SK-N-MC (cell line): ENCODE measurements at places on chromosomes 2 and 18.

DNA sequence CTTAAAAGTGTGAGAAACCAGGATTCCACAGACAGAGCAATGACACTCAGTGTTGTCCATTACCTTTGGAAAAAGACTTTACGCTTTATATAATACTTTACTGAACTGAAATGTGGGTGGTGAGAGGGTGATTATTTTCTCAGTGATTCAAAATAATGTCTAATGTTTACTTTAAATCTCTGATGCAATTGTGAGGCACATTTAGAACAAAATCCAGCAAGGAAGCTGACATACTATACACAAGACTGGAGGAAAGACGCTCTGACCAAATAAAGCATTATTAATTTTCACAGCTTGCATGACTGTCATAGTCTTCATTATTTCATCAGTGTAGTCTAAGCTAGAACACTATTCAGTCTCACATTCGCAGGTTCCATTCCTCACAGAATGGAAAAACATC, 34.1 kb upstream of the STAT1 start:
- no peak for DNase-seq

DNA sequence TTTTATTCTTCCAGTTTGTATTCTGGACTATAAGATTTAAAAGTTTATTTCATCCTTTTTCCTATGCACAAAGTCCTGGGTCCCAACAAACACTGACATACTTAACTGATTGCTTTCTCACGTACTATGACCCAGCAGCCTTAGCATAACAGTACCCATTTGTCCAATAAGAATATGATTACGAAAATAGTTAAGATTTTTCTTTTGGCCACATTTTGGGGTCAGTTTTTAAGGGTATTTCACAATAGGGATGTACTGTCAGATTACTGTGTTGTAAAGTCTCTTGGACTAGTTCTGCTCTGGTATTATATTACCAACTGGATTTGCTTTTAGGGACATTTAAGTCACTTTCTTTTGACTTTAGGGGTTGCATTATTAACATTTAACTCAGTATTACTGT, 46.1 kb downstream of the TTC39C start:
- no peak for DNase-seq

DNA sequence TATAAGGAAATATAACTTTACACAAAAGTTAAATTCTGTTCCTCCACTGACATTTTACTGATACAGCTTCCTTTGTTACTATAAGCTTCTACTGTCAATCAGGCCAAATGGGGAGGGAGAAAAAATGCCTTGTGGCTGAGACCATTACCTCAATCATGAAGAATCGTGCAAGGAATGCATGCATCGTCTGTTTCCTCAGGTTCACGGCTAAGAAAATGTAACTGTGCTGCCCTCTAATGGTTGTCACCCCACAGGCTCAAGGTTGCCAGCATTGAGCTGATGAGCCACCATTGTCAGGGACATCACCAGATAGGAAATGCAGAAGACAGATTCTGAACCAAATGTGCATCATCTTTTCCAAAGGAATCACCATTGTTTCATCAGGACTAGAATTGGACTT, 426.9 kb downstream of the CDH2 start:
- peak; percentile 18 for DNase-seq

- DNase-seq = no peak
These were observed 155.4 kb downstream of the NRP2 start for GRCh38 chr2:205837663-205838062.

GRCh38 chr2:83665894-83666293, 793.2 kb downstream of the SUCLG1 start:
- DNase-seq = no peak

- DNase-seq = no peak
These were observed 22.2 kb upstream of the ATOH8 start for GRCh38 chr2:85731606-85732005.

DNA sequence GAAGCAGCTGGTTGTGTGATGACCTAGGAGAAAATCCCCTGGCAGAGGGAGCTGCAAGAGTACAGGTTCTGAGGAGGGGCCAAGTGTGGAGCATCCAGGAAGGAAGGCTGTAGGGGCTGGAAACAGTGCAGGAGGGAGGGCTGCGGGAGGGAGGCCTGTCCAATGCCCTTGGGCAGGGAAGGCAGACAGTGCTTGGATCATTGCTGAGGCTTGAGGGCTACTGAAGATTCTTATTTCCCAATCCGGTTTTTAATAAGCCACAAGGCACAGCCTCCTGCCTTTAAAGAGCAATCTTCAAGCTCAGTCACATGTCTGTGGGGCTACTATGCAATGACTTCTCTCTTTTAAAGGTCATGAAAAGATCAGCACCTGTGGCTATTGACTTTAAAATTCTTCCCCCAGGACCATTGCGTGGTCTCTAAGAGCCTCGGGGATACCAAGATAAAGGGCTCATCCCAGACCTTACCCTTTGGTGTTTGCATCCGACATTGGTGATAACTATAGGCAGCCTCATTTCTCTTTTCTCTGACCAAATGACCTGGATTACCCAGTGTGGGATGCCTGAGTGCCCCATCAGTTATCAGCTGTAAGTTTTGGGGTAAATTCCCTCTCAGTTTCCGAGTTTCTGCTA, 149.6 kb downstream of the DOCK10 start:
- DNase-seq = no peak

DNA sequence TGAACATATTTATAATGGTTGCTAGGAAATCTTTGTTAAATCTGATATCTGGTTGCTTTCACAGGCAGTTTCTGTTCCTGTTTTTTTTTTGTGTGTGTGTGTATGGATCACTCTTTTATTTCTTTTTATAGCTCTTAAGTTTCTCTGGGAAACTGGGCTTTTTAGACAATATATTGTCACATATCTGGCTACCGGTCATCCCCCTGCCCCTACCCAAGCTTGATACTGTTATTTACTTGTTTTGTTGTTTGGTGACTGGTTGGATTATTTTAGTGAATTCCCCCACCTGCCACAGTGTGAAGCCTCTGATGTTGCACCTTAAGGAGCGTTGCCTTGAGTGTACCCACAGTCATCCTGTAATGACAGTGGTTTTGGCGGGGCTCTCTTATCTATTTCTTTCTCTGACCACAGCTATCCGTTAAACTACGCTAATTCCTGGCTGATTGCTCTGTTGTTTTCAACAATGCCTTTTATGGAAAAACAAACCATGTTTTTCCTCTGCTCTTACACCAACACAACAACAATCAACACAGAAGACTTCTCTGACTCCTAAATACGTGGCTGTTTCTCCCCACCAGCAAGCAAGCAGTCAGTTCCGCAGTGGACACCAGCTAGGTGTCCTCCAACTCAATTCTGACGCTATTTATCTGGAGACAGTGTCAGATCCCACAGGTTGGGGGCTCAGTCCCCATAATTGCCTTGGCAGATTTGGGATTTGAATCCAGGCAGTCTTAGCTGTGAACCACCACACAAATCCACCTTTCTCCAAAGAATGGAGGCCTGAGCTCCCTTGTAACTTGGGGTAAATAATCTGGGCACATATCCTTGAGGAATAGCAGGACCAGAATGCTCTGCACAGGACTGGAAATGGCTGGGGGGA, 10.9 kb downstream of the GNLY start:
- no peak for DNase-seq

GRCh38 chr2:218607436-218608115, at the start of gene PLCD4:
PLCD4 (plus strand) TSS chr2:218607899; CDS start chr2:218615740, 7,841 bp downstream.
- no peak for DNase-seq

DNA sequence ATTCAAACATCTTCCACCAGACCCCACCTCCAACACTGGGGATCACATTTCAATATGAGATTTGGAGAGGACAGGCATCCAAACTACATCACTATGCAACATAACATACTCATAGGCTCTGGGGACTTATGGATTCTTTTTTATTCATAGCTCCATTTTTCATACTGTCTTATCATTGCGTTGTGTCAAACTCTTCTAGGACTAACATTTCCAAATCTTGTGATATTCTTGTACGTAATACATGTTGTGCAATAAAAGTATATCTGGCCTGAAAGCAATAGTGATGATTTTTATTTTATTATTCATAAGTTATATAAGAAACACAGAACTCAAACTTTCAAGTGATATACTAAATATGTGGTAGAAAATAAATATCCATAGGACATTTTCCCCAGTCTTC, 60.6 kb upstream of the ACTR3 start:
- no peak for DNase-seq
